ENCODE measurements at places on chromosomes 13 and 19. TPM values are rescaled to one million over a fixed set of nuclear protein-coding genes. Genes with fewer than 3 reads are reported as not detected.

The NLRP9 gene
- total RNA-seq: not detected

The PLPP2 gene
- 0.16 TPM for total RNA-seq

DNA sequence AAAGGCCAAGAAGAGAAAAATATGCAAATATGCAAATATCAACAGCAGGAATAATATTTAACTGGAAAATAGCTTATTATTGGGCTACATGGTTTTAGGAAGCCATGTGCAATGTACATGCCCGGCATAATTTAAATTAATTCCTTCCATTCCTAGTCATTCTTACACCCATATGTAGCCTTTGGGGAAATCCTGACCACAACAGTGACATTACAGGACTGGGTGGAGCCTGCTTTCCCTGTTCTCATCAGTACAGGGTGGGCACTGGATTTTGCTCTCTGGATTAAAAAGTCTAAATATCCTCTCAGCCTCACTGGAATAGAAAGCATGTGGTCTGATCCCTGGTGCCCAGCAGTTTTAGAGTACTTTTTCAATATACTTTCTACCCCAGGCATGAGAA is 198.2 kb downstream of the DNAJC15 start:
- no peak for DNase-seq

DNA sequence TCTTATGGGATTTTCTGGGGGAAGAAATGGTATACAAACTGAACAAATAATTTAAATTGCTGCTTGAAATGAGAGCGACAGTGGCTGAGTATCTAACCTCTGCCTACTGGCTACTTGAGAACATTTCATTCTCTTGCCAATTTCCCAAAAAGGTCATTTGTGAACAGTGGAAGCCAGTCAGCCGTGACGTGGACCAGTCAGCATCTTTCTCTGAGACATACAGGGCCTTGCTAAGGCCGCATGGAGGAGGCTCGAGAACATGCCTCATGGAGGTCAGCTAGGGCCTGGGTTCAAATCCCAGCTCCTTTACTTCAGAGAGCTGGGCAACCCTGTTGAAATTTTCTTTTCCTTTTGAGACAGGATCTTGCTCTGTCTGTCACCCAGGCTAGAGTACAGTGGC is 20.3 kb downstream of the ZC3H4 start:
- peak; percentile 39 for DNase-seq

DNA sequence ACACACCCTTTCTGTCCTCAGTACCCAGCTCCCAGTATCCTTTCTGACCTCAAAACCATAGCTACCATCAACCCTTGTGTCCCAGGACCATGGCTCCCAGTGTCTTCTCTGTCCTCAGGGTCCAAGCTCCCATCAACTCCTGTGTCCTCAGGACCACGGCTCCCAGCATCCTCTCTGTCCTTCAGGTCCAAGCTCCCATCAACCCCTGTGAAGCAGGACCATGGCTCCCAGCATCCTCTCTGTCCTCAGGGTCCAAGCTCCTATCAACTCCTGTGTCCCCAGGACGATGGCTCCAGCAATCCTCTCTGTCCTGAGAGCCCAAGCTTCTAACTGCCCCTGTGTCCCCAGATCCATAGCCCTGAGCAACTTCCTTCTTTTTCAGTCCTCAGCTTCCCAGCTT is 1.7 kb upstream of the CADM4 start:
- no peak for DNase-seq

The KLK4 gene
- total RNA-seq: not detected

- peak; percentile 89 for DNase-seq
Observed at GRCh38 chr13:23980160-23980551, 82.9 kb upstream of the C1QTNF9B start.

- no peak for DNase-seq
Observed at GRCh38 chr19:35986664-35987570, 8.1 kb upstream of the SDHAF1 start.

- peak; percentile 59 for DNase-seq
Observed at GRCh38 chr13:99380921-99381645, 73.9 kb upstream of the GPR183 start.

DNA sequence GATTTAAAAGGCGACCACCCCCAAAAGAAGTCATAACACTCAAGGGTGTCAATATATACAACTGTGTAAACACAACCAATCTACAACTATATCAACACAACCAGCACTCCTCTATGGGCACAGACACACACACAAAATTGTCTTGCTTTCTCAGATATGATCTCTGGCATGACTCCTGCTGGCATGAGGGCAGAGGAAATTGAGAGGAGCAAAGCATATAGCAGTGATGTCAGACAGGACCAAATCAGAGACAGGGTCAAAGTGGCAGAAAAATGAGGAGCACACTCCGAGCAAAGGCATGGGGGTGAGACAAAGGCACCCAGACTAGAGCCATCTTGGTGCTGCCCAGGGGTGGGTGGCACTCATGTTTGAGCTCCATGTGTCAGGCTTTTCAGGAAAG is 9.6 kb downstream of the IRGQ start:
- no peak for DNase-seq

- no peak for DNase-seq
Observed at GRCh38 chr13:90933097-90933826, 414.2 kb upstream of the MIR17HG start.

DNA sequence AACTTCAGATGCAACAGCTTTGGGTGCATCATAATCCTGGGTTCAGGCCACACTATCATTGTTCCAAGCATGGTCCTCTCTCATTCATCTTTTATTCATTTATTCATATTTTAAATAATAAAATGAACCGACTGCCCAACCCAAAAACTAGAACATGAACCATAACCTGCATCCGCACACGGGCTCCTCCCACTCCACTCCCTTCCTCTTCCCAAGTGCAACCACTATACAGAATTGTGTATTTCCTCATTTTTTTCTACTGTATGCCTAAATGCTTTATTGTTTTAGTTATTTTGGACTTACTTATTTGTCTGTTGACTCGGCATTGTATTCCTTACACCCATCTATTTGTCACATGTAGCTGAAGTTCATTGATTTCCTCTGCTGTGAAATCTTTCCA is 30.7 kb upstream of the POMP start:
- no peak for DNase-seq

- no peak for DNase-seq
Observed at GRCh38 chr19:6364353-6364752, 3.0 kb downstream of the CLPP start.

DNA sequence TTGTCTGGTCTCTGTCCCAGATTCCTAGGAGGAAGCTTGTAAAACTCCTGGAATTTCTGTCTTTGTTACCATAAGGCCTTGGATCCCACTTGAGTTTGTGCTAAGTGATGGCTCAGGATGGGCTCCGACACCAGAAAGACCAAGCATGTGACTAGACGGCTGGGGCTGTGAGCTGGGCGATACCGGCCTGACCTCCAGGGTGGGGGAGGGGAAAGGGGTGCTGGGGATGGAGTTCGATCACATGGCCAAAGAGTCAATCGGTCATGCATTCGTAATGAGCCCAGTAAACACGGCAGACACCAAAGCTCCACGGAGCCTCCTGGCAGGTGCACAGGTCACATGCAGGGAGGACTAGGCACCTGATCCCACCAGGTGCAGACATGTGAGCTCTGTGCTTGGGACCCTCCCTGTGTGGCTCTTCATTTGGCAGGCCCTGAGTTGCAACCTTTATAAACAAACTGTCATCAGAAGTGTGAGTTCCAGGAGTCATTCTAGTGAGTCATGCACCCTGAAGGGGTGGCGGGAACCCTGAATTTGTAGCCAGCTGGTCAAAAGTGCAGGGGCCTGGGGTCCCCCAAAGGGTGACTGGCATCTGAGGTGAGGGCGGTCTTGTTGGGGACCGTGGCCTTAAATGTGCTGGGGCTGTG is 27.1 kb downstream of the ELAVL1 start:
- no peak for DNase-seq

- no peak for DNase-seq
Observed at GRCh38 chr19:28026636-28027035, 1186.3 kb downstream of the UQCRFS1 start.

The TMEM59L gene
- 0.17 TPM for total RNA-seq

The ANKRD24 gene
- total RNA-seq: 0.54 TPM

DNA sequence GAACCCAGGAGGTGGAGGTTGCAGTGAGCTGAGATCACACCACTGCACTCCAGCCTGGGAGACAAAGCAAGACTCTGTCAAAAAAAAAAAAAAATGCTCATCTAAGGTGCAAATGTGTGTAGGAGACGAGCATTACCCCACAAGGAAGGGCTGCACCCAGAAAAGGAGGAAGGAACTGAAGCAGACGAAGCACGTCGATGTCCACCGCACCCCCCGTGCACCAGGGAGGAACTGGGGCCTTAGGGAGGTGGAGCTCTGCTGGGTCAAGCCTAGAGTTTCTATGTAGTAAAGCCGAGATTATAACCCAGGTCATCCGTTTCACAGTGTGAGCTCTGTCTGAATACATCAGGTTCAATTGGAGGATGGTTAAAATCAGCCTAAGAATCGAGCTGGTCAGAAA is 1.1 kb downstream of the VSTM1 start:
- no peak for DNase-seq

DNA sequence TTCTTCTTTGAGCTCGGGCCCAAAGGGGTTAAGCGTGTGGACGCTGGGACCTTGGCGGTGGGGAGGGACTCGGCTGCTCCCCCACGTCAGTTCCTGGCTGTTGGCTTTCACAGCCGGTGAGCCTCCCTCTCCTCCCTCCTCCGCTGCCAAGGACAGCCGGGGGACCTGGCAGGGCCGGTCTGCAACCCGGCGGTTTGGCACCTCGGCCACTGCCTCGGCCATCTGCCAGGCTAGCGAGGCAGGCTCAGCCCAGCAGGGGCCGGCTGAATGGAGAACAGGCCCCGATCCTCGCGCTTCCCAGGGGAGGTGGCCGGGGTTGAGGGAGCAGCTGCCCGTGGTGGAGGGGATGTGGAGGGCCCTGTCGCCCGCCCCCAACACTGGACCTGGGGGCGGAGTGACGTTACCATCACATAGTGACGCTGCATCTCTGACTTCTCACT is 5.0 kb downstream of the TLE5 start:
- DNase-seq: no peak

The HAUS5 gene
- 48.4 TPM for total RNA-seq

The RGL3 gene
- not detected for total RNA-seq

DNA sequence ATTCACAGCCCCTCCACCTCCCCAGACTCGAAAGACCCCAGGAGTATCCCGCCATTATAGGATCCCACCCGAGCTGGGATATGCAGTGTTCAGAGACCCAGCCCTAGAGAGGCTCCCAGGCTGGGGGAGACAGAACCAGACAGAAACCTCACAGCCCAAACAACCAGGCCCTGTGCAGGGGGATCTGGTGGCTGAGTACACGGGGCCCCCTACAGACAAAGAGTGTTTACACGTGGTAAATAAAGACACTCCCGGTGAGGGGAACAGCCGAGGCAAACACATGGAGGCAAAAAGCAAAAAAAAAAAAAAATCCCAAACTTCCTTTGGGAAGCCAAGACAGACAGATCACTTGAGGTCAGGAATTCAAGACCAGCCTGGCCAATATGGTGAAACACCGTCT is 25.1 kb downstream of the TINCR start:
- DNase-seq: no peak

The CABP5 gene
- not detected for total RNA-seq

The CKM gene
- total RNA-seq: not detected

The CYP2B6 gene
- total RNA-seq: not detected

The C3 gene
- 6.1 TPM for total RNA-seq

GRCh38 chr19:24073807-24074206 is 13.2 kb upstream of the ZNF254 start:
- DNase-seq: no peak

- DNase-seq: no peak
Observed at GRCh38 chr13:94112227-94112626, 367.3 kb downstream of the DCT start.

DNA sequence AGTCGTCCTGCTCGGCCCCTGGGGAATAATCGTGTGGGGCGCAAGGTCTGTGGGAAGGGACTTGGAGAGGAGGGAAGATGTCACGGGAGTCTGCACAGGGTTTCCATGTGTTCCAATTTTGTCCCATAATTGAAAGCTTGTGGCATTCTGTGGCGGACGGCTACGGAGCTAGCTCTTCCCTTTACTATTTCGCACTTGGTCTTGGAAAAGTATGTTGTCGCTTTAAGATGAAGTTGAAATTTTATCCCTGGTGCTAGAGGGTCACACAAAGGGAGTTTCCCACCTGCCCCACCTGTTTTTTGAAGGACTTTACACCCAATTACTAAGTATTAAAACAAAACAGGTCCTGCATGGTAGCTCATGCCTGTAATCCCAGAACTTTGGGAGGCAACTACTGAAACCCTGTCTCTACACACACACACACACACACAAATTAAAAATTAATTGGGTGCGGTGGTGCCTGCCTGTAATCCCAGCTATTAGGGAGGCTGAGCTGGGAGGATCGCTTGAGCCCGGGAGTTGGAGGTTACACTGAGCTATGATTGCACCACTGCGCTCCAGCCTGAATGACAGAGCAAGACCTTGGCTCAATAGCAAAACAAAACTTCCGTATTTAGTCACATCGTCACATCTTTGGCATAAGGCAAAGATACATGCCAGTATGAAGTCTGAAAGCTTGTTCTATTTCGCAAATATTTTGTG is 967 bp upstream of the TPT1 start:
- DNase-seq: no peak

DNA sequence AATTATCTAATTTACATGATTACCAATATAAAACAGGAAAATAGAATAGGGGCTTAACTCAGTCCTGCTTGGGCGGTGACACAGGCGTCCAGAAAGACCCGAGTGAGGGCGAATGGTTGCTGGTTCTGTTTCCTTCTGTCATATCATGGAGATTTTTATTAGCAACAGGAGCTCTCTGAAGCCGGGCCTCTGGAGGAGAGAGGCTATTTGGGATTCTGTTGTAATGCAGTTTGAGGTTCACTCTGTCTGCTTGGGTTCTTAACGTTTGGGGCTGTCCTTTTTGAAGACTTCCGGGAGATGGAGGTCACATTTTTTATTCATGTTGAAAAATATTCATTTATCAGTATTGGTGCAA is 115.7 kb upstream of the ZNF536 start:
- DNase-seq: no peak

DNA sequence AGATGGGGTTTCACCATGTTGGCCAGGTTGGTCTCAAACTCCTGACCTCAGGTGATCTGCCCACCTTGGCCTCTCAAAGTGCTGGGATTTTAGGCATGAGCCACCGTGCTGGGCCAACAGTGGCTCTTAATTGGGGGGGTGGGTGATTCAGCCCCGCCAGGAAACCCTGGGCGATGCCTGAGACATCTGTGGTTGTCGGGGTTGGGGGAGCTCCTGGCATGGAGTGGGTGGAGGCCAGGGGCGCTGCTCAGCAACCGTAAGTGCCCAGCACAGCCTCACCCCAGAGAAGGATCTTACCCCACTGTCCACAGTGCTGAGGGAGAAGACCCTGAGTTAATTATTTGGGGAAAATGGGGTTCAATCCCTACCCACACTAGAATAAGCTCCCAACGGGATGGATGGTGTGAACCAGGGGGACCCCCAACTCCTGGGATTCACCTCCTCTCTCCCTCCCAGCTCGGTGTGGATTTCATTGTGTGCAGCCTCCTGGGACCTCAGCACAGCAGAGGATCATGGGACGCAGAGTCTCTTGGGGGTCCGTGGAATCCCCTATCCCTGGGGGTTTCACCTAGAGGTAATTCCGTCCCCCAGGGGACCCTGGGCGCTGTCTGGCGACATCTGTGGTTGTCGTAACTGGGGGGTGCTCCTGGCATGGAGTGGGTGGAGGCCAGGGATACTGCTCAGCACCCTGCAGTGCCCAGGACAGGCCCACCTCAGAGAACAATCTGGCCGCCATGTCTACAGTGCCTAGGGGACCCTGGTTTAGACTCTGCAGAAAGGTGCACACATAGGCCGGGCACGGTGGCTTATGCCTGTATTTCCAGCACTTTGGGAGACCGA is 68.9 kb downstream of the GADD45B start:
- DNase-seq: no peak

- no peak for DNase-seq
Observed at GRCh38 chr13:48424212-48424611, 11.3 kb upstream of the LPAR6 start.

GRCh38 chr13:24184265-24184841 is 23.8 kb downstream of the SPATA13 start:
- no peak for DNase-seq

The SHC2 gene
- total RNA-seq: not detected

Measured in activated T-helper 1 cell treated with anti-CD3 and anti-CD28 coated beads, Interleukin-12 subunit alpha, Interleukin-12 subunit beta, Interleukin-2, Interleukin-4 antibody, amounts not matched to agents 30 ng/mL and 10 ng/mL and 1 ng/mL, durations not matched to agents 14 hours and 24 hours and 36 hours (primary cell).